ENCODE measurements at places on chromosomes 11 and 22. TPM values are rescaled to one million over a fixed set of nuclear protein-coding genes. Genes with fewer than 3 reads are reported as not detected.

Gene DDX10
- 31.6 TPM for total RNA-seq

DNA sequence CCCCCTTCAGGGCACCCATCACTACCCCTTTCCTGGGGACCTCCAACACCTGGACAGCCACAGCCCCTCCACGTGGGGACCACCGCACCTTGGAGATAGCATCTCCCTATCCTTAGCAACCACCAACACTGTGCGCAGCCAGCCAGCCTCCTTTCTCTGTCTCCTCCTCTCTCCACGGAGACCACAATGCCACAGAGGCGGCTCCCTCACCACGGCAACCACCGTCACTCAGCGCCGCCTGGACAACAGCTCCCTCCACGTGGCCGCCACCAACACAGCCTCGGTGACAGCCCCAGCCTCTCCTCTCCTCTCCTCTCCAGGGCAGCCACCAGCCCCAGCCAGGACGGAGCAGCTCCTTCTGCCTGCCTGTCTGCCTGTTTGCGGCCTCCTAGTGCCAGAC lies 10.5 kb downstream of the ELFN2 start:
- no peak for DNase-seq

Gene KRTAP5-8
- total RNA-seq, result 0.49 TPM

DNA sequence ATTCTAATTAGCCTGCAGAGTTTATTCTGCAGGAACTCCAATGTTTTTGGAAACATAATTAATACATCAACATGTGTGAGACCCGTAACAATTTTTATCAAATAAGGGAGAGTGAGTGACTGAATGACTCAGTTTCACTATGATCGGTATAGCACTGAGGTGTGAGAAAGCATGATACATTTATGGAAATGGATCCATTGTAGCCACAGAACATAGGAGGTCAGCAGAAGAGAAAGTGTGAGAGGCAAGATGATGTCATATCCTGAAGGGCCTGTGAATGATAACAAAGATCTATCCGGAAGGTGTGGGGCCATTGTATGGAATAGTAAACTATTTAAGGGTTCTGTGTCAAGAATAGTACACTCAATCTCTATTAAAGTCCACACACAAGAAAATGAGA lies 1406.1 kb upstream of the TENM4 start:
- DNase-seq, result no peak

DNA sequence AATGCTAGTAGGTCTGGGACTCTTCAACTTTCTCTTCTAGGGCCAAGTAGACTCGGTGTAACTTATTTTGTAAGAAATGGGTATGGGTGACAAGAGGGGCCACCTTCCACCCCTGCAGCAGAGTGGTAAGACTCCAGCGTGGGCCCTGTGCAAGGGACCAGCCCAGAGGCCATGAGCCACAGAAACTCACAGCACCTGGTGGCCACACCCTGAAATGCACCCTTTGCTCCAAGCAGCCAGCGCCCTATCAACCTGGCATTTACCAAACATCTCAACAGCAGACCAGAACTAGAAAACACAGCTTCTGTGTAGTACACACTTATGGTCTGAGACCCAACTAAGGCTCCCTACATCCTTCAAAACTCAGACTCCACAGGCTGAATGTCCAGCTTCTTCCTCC lies 5.7 kb downstream of the CDCA5 start:
- no peak for DNase-seq

- DNase-seq, result no peak
Measured at GRCh38 chr22:49658902-49659280, 168.8 kb downstream of the BRD1 start.

DNA sequence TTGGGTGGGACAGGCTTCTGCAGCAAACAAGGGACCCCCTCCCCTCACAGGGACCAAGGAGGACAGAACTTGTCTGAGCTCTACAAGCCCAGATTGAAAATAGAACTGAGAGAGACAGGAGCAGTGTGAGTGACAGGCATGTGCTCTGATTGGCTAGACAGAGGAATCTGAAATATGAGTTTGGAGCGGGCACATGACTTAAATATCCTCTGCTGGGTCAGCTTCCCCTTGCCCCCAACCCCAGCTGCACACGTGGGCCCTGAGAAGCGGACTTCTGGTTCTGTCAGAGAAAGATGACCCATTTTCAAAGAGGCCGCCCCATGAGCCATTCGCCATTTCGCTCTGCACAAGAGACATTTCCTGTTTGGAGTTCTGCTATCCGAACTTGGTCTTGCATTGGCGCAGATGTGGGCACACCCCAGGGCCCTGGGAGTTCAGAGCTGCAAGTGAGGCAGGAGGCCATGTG lies 5.3 kb downstream of the TUBA8 start:
- DNase-seq, result no peak

- DNase-seq, result no peak
Measured at GRCh38 chr11:109849946-109850345, 243.2 kb upstream of the ZC3H12C start.

Gene MUC5AC
- total RNA-seq, result 0.27 TPM
